ENCODE measurements at places on chromosomes 1 and 21. TPM values are rescaled to one million over a fixed set of nuclear protein-coding genes. Genes with fewer than 3 reads are reported as not detected.

FCAMR gene
- not detected for total RNA-seq

KPNA6 gene
- total RNA-seq, result 77.6 TPM

CHI3L1 gene
- total RNA-seq, result not detected

BATF3 gene
- 314 TPM for total RNA-seq

WNT9A gene
- 0.07 TPM for total RNA-seq

OXCT2 gene
- 1.2 TPM for total RNA-seq

LMX1A gene
- total RNA-seq, result not detected

AIM2 gene
- total RNA-seq, result 224 TPM

DTL gene
- 88.2 TPM for total RNA-seq

OR2T5 gene
- total RNA-seq, result not detected

RIPPLY3 gene
- total RNA-seq, result 0.27 TPM

CLEC20A gene
- total RNA-seq, result not detected

KIF17 gene
- not detected for total RNA-seq

GRCh38 chr21:45418301-45419071, 13.5 kb downstream of the COL18A1 start:
- no peak for DNase-seq
- H3K27me3 ChIP-seq, result peaks cover 4% of the 10 kb centered on the region
- no peak overlapping the region for H3K27ac ChIP-seq
- H3K4me3 ChIP-seq, result no peak overlapping the region
- H3K36me3 ChIP-seq, result no peaks in the 10 kb centered on the region

GRCh38 chr1:40344597-40344996, 27.5 kb upstream of the COL9A2 start:
- peak; percentile 58 for DNase-seq
- H3K27me3 ChIP-seq, result no peaks in the 10 kb centered on the region
- peak overlapping the region; percentile 10 for H3K4me3 ChIP-seq
- H3K4me1 ChIP-seq, result peaks cover 51% of the 10 kb centered on the region

DNA sequence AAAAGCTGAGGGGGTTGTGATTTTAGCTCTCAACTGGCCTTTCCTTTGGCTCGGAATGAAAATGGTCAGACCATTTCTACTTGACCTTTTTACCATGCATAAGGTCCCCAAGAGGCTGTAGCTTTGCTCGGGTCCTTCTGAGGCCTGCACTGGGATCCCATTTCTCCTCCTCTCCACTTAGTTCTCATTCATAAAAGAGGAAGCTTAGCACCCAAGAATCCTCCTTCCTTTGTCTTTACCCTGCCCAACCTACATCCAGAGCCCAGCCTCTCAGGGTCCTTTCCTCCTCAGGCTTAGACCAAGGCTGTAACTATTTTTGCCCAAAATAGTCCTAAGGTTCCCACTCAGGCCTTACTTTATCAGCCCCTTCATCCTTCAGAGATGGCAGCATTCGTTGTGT, 6.0 kb upstream of the SLC27A3 start:
- H3K27ac ChIP-seq, result no peak overlapping the region
- H3K27me3 ChIP-seq, result no peaks in the 10 kb centered on the region
- DNase-seq, result no peak
- peaks cover 31% of the 10 kb centered on the region for H3K36me3 ChIP-seq
- no peak overlapping the region for H3K4me3 ChIP-seq
- no peaks in the 10 kb centered on the region for H3K4me1 ChIP-seq

- no peaks in the 10 kb centered on the region for H3K27me3 ChIP-seq
- no peak overlapping the region for H3K4me3 ChIP-seq
- no peak overlapping the region for H3K27ac ChIP-seq
- peaks cover 10% of the 10 kb centered on the region for H3K4me1 ChIP-seq
Observed at GRCh38 chr1:9889411-9889810, 20.7 kb downstream of the CTNNBIP1 start.

- H3K36me3 ChIP-seq, result peaks cover 5% of the 10 kb centered on the region
- H3K27ac ChIP-seq, result no peak overlapping the region
- DNase-seq, result no peak
Observed at GRCh38 chr1:243841507-243841906, 8.5 kb downstream of the AKT3 start.

- H3K36me3 ChIP-seq, result no peaks in the 10 kb centered on the region
- no peaks in the 10 kb centered on the region for H3K4me1 ChIP-seq
- DNase-seq, result no peak
- peaks cover 23% of the 10 kb centered on the region for H3K27me3 ChIP-seq
- no peak overlapping the region for H3K4me3 ChIP-seq
Observed at GRCh38 chr21:8998946-8999681, 1522.3 kb upstream of the TPTE start.

GRCh38 chr1:87972811-87973210, 644.1 kb downstream of the LMO4 start:
- no peaks in the 10 kb centered on the region for H3K36me3 ChIP-seq
- H3K4me3 ChIP-seq, result no peak overlapping the region
- H3K4me1 ChIP-seq, result no peaks in the 10 kb centered on the region
- H3K27ac ChIP-seq, result no peak overlapping the region
- no peak for DNase-seq

DNA sequence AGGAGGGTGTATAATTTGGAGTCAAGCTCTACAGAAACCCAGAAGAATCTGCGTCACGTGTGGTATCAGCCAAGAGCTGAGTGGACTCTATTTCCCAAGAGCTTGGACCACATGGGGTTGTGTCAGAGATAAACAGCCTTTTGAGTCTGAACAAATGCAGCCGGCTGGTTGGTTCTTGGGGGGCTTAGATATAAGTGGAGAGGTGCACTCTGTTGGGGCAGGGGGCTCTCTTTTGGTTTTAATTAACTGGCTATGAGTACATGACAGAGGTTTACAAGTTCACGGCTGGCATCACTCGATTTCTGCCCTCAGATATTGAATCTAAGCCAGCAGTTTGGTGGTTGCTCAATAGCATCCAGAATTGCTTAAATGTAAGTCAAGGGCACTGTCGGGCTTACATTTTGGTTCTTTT, 501 bp upstream of the MRAP start:
- peaks cover 17% of the 10 kb centered on the region for H3K36me3 ChIP-seq
- no peak overlapping the region for H3K27ac ChIP-seq
- DNase-seq, result no peak
- no peaks in the 10 kb centered on the region for H3K4me1 ChIP-seq
- no peaks in the 10 kb centered on the region for H3K27me3 ChIP-seq
- no peak overlapping the region for H3K4me3 ChIP-seq

- DNase-seq, result no peak
- H3K27me3 ChIP-seq, result no peaks in the 10 kb centered on the region
- H3K27ac ChIP-seq, result no peak overlapping the region
- H3K4me1 ChIP-seq, result no peaks in the 10 kb centered on the region
- no peak overlapping the region for H3K4me3 ChIP-seq
- no peaks in the 10 kb centered on the region for H3K36me3 ChIP-seq
Observed at GRCh38 chr1:60504206-60504840, 430.8 kb upstream of the C1orf87 start.

- peaks cover 47% of the 10 kb centered on the region for H3K4me1 ChIP-seq
- no peak overlapping the region for H3K4me3 ChIP-seq
- H3K27me3 ChIP-seq, result no peaks in the 10 kb centered on the region
- no peak overlapping the region for H3K27ac ChIP-seq
- DNase-seq, result no peak
Observed at GRCh38 chr21:42193721-42194120, 25.2 kb upstream of the ABCG1 start.

DNA sequence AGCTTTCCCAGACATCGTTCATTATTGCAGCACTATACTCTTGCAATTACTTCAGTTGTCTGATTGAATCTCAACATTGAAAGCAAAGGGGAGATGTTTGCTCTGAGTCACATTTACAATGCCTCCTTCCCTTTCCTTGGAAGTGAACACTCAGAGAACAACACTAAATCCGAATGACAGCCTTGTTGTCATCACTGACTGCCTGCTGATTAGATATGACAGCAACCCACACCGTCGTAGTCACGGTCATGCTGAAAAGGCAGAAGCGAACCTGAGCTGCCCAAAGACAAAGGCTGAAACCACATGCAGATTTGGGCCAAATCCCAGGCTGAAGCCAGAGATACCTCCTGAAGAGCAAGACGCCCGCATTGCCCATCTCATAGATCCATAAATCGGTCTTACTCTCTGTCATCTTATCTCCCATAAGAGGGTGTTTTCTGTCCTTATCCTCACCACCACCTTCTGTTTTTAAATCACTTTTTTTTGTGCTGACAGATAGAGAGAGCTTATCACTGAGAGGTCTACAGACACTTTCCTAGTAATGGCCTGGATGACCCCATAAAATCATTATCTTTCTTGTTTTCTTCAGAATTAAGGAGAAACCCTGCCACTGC, 47.5 kb downstream of the TMCO4 start:
- H3K4me3 ChIP-seq, result no peak overlapping the region
- no peaks in the 10 kb centered on the region for H3K4me1 ChIP-seq
- no peak overlapping the region for H3K27ac ChIP-seq
- H3K27me3 ChIP-seq, result no peaks in the 10 kb centered on the region
- DNase-seq, result no peak

DNA sequence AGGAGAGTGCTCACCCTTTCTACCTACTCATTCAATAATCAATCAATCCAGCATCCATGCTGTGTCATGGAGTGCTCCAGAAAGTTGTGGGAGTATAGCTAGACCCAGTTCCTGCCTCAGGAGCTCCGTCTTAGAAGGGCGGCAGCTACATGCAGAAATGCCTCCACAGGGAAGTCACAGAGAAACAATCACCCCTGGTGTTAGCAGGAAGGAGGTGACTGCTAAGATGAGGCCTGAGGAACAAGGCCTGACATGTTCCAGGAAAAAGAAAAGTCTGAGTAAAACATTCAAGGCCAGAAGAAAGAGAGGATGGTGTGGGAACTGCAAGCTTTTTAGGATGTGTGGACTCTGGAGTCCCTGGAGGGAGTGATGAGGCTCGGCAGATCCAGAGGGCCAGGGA, 142.5 kb upstream of the MAGI3 start:
- H3K27me3 ChIP-seq, result peaks cover 5% of the 10 kb centered on the region
- H3K36me3 ChIP-seq, result no peaks in the 10 kb centered on the region
- no peak overlapping the region for H3K27ac ChIP-seq
- DNase-seq, result no peak
- H3K4me3 ChIP-seq, result no peak overlapping the region
- H3K4me1 ChIP-seq, result no peaks in the 10 kb centered on the region

DNA sequence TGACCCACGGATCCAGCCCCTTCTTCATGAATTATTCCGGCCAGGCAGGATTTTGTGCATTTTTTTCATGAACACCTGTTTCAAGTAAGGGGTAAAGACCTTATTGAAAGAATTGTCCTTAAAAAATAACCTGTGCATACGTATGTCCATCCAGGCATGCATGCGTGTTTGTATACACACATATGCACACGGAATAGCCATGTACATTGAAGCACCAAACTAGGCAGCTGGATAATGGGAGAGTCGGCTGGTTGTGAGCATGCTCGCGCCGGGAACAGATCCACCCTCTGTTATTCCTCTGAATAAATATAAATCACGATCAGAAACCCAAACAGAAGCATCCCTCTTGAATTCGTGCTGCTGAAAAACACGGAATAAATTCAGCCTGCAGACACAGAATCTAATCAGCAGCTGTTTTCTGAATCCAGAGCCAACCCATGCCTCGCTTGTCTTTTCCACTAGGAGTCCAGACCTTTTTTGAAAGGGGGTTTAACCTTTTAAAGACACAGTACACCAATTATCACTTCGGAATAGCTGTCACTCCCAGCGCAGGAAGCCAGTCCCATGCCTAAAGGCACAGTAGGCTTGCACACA, at the start of gene HIVEP3:
Gene HIVEP3 (minus strand): TSS at position 473 of the 594 bp plus-strand sequence.
- peak within 1 kb of the TSS; percentile 97 for H3K27ac ChIP-seq
- H3K27me3 ChIP-seq, result no peaks in the 10 kb centered on the region
- H3K4me3 ChIP-seq, result peak within 1 kb of the TSS; percentile 92
- H3K36me3 ChIP-seq, result no peaks in the 10 kb centered on the region
- peaks cover 71% of the 10 kb centered on the region for H3K4me1 ChIP-seq

- no peak overlapping the region for H3K27ac ChIP-seq
- no peak overlapping the region for H3K4me3 ChIP-seq
- no peaks in the 10 kb centered on the region for H3K36me3 ChIP-seq
- no peak for DNase-seq
Observed at GRCh38 chr1:42348498-42348897, 13.5 kb upstream of the FOXJ3 start.

GRCh38 chr1:42533101-42533863, 70.2 kb downstream of the CCDC30 start:
- peaks cover 6% of the 10 kb centered on the region for H3K36me3 ChIP-seq
- H3K4me1 ChIP-seq, result peaks cover 8% of the 10 kb centered on the region
- DNase-seq, result no peak
- no peak overlapping the region for H3K27ac ChIP-seq
- no peaks in the 10 kb centered on the region for H3K27me3 ChIP-seq

DNA sequence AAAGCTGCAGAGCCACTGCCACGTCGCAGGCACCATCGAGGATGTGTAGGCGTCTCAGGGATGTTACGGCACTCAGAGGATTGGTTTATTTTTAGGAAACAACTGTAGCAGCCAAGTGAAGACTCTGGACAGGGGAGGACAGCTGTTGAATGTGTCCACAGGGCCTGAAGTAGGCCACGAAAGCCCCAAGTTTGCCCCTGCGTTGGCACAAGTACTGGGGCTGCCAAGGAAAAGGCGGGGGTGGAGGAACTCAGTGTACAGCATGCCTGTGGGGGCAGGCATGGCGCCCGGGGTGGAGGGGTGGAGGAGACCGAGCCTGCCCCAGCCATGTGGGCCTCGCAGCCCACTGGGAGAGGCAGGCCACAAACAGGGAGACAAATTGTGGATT, 89.7 kb downstream of the ADARB1 start:
- DNase-seq, result no peak
- no peaks in the 10 kb centered on the region for H3K27me3 ChIP-seq
- H3K27ac ChIP-seq, result no peak overlapping the region
- peaks cover 18% of the 10 kb centered on the region for H3K4me1 ChIP-seq

- DNase-seq, result no peak
- no peak overlapping the region for H3K4me3 ChIP-seq
- H3K4me1 ChIP-seq, result peaks cover 5% of the 10 kb centered on the region
- no peak overlapping the region for H3K27ac ChIP-seq
- no peaks in the 10 kb centered on the region for H3K36me3 ChIP-seq
Observed at GRCh38 chr1:165234149-165234548, 122.4 kb downstream of the LMX1A start.

DNA sequence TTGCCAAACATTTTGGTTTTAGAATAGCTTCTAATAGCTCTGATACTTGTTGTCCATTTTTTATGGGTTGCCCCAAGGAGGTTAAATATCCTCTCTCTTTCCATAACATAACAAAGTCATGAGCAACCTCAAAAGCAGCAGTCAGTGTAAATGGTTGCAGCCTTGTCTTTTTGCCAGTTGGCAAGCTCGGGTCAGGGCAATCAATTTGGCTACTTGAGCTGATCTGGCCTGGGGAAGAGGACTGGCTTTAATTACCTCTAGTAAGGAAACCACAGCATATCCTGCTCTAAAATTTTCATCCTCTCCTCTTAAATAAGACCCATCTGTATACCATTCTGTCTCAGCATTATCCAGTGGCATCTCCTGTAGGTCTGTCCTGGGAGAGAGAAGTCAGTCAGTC, 21.2 kb upstream of the FMO4 start:
- no peaks in the 10 kb centered on the region for H3K36me3 ChIP-seq
- H3K27me3 ChIP-seq, result peaks cover 11% of the 10 kb centered on the region
- no peak for DNase-seq

GRCh38 chr1:82034812-82035211, 234.1 kb downstream of the ADGRL2 start:
- no peaks in the 10 kb centered on the region for H3K4me1 ChIP-seq
- no peak overlapping the region for H3K27ac ChIP-seq
- H3K27me3 ChIP-seq, result no peaks in the 10 kb centered on the region
- no peak for DNase-seq
- H3K36me3 ChIP-seq, result no peaks in the 10 kb centered on the region

GRCh38 chr1:220012259-220012658, 34.0 kb downstream of the EPRS1 start:
- H3K4me1 ChIP-seq, result peaks cover 20% of the 10 kb centered on the region
- no peaks in the 10 kb centered on the region for H3K27me3 ChIP-seq
- peak overlapping the region; percentile 18 for H3K27ac ChIP-seq

All from activated CD4-positive, alpha-beta memory T cell treated with anti-CD3 and anti-CD28 coated beads for 36 hours (primary cell).